DND-41 (cell line): ENCODE measurements at places on chromosomes 7 and 10.

DNA sequence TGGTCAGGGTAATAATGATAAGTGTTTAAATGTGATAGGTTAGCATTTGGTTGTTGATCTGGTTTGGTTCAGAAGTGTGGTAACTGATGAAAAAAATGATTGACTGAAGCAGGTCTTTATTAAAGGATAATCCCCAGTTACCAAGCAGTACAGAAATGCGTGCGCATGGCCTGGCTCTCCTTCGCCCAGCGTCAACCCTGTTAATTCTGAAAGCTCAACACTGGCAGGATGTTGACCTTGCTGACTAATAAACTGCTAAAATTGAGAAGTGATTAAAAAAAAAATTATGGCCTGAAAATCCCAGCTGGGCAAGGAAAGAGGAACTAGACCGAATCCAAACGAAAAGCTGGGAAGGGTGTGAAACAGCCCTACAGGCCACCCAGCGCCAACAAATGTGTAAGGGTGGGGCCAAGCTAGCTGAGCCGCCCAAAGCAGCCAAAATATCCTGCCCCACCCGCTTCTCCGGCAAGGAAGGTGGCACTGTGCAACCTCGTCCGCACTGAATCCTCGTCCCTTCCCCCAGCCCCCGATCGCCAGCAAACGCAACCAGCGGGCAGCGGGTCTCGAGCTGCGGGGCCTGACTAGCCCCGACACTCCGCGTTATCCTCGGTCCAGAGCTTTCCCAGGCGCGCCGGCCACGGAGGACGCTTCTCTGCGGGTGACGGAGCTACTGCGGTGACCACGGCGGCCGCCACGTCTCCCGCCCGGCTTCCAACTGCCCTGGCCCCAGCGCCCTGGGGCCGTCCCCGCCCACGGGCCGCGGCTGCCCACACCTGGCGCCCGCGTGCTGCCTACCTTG, 561 bp downstream of the SHTN1 start:
- DNase-seq: no peak
- H3K27ac ChIP-seq: no peak overlapping the region
- H3K36me3 ChIP-seq: no peaks in the 10 kb centered on the region

DNA sequence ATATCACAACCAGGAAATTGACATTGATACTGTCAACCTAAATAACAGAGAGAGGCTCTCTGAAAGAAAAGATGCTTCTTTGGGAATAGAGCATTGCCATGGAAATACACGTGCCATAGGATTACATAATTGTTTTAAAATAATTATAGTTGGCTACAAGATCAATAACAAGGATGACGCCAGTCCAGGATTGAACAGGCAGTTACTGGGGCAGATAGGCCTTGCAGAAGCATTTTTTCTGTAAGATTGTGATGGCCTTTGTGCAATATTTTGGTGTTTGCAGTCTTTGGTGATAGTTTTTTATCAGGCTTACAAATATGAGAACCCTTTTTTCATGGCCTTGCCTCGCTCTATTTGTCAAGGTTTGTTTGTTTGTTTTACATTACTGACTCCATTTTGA, 10.5 kb downstream of the ACADSB start:
- no peak overlapping the region for H3K4me3 ChIP-seq
- DNase-seq: no peak
- H3K4me1 ChIP-seq: no peaks in the 10 kb centered on the region
- H3K36me3 ChIP-seq: no peaks in the 10 kb centered on the region

- H3K36me3 ChIP-seq: no peaks in the 10 kb centered on the region
- no peaks in the 10 kb centered on the region for H3K4me1 ChIP-seq
- no peak overlapping the region for H3K4me3 ChIP-seq
- peaks cover 14% of the 10 kb centered on the region for H3K27me3 ChIP-seq
These were observed 41.3 kb upstream of the HPSE2 start for GRCh38 chr10:99276848-99277486.

GRCh38 chr7:7830122-7830878, 111.9 kb upstream of the RPA3 start:
- DNase-seq: no peak
- H3K4me3 ChIP-seq: no peak overlapping the region
- H3K27me3 ChIP-seq: no peaks in the 10 kb centered on the region
